ENCODE measurements at places on chromosomes 16 and 17. TPM values are rescaled to one million over a fixed set of nuclear protein-coding genes. Genes with fewer than 3 reads are reported as not detected.

- no peak for DNase-seq
Measured at GRCh38 chr17:39225959-39226683, 376 bp upstream of the STAC2 start.

Gene PIMREG
- not detected for total RNA-seq

Gene KRT33A
- not detected for total RNA-seq

Gene TMEM219
- 128 TPM for total RNA-seq

Gene BAHCC1
- total RNA-seq = not detected

Data from Karpas-422 (cell line).